LHCN-M2 (cell line): ENCODE measurements at places on chromosomes 11 and 22. TPM values are rescaled to one million over a fixed set of nuclear protein-coding genes. Genes with fewer than 3 reads are reported as not detected.

MRGPRE gene
- total RNA-seq: not detected in 2 replicates

ARHGAP8 gene
- total RNA-seq: not detected in 2 replicates

PGA3 gene
- 1.0 and 4.4 TPM in 2 replicates for total RNA-seq

TUBA8 gene
- total RNA-seq: 0.26 and 0.46 TPM in 2 replicates

ISX gene
- total RNA-seq: not detected in 2 replicates

MUC5AC gene
- total RNA-seq: not detected in 2 replicates

DDIAS gene
- total RNA-seq: 19.6 and 30.1 TPM in 2 replicates

GGTLC2 gene
- not detected in 2 replicates for total RNA-seq

FLRT1 gene
- total RNA-seq: not detected in 2 replicates

BAIAP2L2 gene
- total RNA-seq: 0.06 and 0.13 TPM in 2 replicates

OR2D2 gene
- not detected in 2 replicates for total RNA-seq

SLCO2B1 gene
- total RNA-seq: not detected in 2 replicates

OR52E8 gene
- total RNA-seq: not detected in 2 replicates

MS4A15 gene
- not detected in 2 replicates for total RNA-seq

RIC8A gene
- total RNA-seq: 152 and 183 TPM in 2 replicates

RGL4 gene
- not detected in 2 replicates for total RNA-seq

PATE4 gene
- total RNA-seq: not detected in 2 replicates

TMPRSS4 gene
- total RNA-seq: not detected in 2 replicates

KRTAP5-2 gene
- total RNA-seq: not detected in 2 replicates

MCAT gene
- 21.1 and 21.7 TPM in 2 replicates for total RNA-seq

POLD3 gene
- total RNA-seq: 21.9 and 24.5 TPM in 2 replicates

PGA5 gene
- 1.5 and 2.0 TPM in 2 replicates for total RNA-seq

ZDHHC5 gene
- 50.3 and 55.1 TPM in 2 replicates for total RNA-seq

EEF1G gene
- 1,532 and 1,571 TPM in 2 replicates for total RNA-seq

PGA4 gene
- total RNA-seq: 1.4 and 2.5 TPM in 2 replicates

ACR gene
- not detected in 2 replicates for total RNA-seq

OR52E4 gene
- not detected in 2 replicates for total RNA-seq

TMEM121B gene
- 0.13 and 0.29 TPM in 2 replicates for total RNA-seq

TRPC6 gene
- not detected in 2 replicates for total RNA-seq

CNIH2 gene
- 0.86 and 1.9 TPM in 2 replicates for total RNA-seq

ADSL gene
- 180 and 210 TPM in 2 replicates for total RNA-seq

CLMP gene
- total RNA-seq: 65.3 and 68.0 TPM in 2 replicates

TSSK2 gene
- total RNA-seq: not detected in 2 replicates

SLC6A5 gene
- total RNA-seq: not detected in 2 replicates

SMIM38 gene
- total RNA-seq: not detected in 2 replicates

ZFTA gene
- 23.3 and 24.8 TPM in 2 replicates for total RNA-seq

PKDREJ gene
- not detected in 2 replicates for total RNA-seq

RAB30 gene
- total RNA-seq: 9.6 and 10.4 TPM in 2 replicates

CCDC81 gene
- 0.19 TPM in 1 of 2 replicates, not detected in the other for total RNA-seq

OR52J3 gene
- not detected in 2 replicates for total RNA-seq

CASP5 gene
- not detected in 2 replicates for total RNA-seq

GLYAT gene
- total RNA-seq: not detected in 2 replicates

KRTAP5-7 gene
- total RNA-seq: not detected in 2 replicates

AKIP1 gene
- 87.8 and 89.8 TPM in 2 replicates for total RNA-seq

MTCH2 gene
- 142 and 143 TPM in 2 replicates for total RNA-seq

SMC1B gene
- not detected in 2 replicates for total RNA-seq

REXO2 gene
- 177 and 185 TPM in 2 replicates for total RNA-seq

MMP7 gene
- 1.3 and 1.4 TPM in 2 replicates for total RNA-seq
